ENCODE measurements at places on chromosomes 2 and 18. TPM values are rescaled to one million over a fixed set of nuclear protein-coding genes. Genes with fewer than 3 reads are reported as not detected.
A peak's percentile ranks its signal among the peaks of the same experiment; 100 is the strongest.

CTAGE1 gene
- not detected for total RNA-seq

DNA sequence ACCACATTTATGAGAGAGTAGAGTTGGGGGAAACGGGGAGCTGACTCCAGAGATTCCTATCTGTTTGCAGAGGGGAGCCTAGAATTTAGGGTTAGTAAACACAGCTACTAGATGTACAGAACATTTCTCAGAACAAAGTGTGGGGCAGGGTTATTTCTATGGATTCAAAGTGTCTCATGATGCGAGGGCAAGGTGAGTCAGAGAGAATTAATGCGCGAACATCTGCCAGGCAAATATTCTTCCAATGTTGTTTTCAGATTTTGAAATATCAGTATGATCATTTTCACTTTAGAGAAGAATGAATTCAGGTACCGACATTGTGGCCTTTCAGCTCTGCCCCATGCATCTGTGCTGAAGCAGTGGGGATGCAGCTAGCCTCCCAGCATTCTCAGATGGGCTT, 2.0 kb upstream of the DSEL start:
- DNase-seq: no peak

POU3F3 gene
- total RNA-seq: not detected

GRCh38 chr2:40034198-40034597, 255.1 kb upstream of the THUMPD2 start:
- no peak for DNase-seq

DLGAP1 gene
- 0.98 TPM for total RNA-seq

PLEKHA3 gene
- total RNA-seq: 34.1 TPM

GCKR gene
- total RNA-seq: 0.71 TPM

DNA sequence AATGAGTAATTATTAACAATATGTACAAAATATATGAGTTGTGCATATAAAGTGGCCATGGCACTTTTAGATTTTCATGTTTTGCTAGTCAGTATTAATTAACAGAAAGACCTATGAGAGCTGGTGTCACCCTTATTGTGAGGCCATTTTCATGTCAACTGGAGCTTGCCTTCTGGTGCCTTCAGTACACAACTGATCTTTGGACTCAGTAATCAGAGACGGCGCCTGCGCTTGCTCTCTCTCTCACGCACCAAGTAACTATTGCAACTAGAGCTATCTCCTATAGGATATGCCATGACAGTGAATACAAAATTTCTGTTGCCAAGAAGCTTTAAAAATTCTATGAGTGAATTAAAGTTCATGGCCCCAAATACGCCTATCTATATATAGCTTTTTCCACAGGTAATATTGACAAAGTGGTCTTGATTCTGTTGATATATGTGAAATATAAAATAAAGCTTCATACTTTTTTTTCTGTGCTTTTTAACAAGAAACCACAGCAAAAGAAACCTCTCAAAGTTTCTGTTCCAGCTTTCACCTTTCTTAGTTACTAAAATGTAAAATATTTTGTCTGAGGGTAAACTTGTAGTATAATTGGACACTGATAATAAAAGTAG, 2.9 kb downstream of the SERTAD2 start:
- DNase-seq: no peak

DNA sequence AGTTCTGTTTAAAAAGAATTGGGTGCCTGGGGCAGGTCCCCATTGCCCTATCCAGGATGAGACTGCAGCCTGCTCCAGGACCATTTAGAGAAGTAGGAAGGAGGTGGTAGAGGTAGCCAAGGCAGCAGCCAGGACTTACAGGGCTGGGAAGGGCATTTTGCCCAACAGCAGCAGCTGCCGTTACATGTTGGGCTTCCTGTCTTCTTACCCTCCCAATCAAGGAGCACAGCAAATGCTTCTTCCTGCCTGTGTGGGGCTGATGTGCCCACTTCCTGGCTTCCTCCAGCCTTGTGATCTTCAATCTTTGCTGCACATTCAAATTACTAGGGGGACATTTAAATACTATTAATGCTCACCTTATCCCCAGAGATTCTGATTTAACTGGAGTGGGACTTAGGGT, 112.0 kb downstream of the QPCT start:
- DNase-seq: no peak

TTN gene
- total RNA-seq: 16.3 TPM

DNA sequence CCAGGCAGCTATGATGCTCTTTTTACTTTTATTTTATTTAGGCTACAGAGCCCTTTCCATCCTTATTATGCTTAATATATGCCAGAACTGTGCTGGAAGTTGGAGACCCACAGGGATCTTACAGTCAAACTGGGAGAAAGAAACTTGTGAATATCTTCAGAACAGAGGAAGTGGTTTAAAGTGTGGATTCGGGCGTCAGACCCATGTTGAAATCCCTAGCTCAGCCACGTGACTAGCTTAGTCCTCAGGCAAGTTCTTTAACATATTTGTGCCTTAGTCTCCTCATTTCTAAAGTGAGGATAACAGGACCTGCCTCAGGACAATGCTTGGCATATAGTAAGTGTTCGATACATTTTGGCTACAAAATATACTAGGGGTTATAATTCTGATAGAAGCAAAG, 59.1 kb downstream of the MAP3K20 start:
- DNase-seq: no peak

MTLN gene
- total RNA-seq: 31.9 TPM

METTL8 gene
- 23.8 TPM for total RNA-seq

- no peak for DNase-seq
These were observed 44.1 kb downstream of the TMEM163 start for GRCh38 chr2:134674687-134675086.

VSNL1 gene
- 0.67 TPM for total RNA-seq

DNA sequence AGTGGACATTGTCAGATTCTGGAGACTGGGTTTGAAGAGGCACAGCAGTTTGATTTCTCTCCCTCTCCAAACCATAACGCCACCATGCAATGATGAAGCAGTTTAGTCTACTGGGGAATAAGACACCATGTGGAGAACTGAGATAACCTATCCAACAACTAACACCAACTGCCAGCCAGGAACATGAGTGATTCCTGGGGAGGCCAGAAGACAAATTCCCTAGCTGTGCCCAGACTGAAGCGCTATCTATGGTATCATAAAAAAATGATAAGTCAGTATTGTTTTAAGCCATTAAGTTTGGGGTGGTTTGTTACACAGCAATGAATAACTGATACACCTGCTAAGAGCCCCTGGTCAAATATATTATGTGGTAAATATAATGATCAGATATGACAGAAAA, 129.3 kb downstream of the EXOC6B start:
- no peak for DNase-seq

DNA sequence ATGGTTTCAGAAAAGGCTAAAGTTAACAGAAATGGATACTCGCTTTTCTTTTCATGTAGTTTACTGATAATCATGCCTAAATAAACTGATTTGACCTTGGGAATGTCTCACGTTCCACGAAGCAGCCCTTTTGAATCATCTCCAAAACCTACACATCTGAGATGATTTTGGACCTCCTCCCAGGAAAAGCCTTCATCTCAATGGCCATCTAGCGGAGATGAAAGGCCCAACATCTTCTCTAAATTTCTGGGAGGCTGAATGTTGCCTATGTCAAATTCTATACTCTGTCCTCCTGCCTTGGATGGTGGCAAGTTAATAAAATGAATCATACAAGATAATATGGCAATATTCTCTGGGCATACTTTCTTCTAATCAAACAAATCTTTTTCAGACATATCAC, 448.5 kb downstream of the ZEB2 start:
- DNase-seq: no peak

DNA sequence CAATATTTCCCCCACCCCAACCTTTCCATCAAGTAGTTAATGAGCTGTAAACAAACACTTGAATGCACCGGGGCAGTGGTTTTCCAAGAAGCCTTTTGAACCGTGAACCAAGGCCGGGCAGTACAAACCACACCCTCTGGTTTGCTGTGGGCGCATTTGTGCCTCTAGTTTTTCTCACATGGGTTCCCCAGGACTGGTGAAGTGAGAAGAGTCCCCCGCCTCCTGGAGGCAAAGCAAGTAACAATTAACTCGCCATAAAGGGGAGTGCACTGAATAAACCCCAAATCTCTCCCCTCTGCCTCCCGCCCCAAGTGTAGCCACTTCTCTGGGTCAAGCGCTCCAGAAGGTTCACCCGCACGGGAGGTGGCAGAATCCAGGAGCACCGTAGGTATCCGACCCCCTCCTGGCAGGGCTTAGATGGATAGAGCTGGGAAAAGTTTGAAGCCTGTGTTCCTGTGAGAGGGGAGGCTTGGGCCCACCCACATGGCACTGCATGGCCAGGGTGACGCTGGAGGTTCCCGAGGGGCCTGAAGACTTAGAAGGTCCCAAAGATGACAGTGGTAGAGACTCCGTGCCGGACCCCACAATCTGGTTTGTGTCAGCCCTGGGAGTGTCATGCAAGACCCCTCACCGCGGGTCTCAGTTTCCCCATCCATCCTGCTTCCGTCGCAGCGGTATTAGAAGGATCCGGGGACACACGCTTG, 182.2 kb downstream of the SMAD2 start:
- DNase-seq: no peak

DNA sequence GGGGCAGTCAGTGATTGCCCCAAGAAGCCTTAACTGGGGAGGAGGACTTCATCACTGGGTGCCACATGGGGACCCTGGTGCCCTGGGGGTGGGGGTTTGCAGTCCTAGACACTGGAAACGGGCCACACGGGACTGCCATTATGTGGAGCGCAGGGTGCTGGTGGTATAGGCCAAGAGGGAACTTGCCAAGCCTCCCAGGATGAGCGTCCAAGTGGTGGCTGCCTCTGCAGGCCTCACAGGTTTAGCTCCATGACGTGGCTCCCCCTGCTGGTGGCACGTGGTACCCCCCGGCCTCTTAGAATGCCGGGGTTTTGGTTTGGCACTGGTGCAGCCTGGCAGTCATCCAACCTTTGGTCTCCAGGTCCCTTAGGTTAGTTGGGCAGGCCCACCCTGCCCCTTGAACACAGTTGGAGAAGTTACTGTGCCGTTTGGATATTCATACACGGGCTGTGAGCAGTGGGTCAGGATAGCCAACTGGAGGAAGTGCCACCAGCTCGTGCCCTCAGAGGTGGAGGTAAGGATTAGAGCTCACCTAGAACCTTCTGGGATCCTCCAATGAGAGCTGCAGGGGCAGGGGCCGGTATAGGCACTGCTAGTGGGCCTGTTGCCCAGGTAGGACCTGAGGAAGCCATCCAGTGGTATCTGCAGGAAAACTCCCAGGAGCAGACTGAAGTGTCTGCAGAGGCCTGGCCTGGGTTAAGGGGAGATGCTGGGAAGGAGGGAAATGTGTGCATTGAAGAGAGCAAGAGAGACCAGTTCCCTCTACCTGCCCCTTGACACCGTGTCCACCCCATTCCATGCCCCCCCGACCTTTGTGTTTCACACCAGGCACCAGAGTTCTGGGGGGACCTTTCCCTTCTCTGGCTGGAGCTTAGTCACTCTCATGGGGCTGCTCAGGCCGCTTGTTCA, 5.7 kb downstream of the PTMA start:
- DNase-seq: peak; percentile 94

FABP1 gene
- not detected for total RNA-seq

ERBB4 gene
- total RNA-seq: 19.7 TPM

GRCh38 chr2:95007822-95008221, 17.7 kb upstream of the MAL start:
- DNase-seq: no peak

LIMS1 gene
- total RNA-seq: 50.2 TPM

DNA sequence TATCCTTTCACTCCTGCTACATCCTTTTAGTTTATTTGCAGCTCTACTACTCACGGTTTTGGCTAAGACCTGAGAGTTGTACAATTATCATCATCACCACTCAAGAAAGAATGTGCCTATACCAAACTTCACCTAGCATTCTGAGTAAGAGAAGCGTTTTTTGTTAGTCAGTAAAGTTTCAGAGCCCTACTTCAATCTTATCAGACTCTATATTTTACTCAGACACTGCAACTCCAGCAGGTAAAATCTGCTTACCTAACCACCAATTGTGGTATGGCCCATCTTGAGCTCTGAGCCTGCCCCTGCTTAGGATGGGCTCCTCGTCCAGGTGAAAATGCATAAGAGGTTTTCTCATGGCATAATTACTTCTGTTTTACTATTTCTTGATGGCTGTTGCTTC, 37.1 kb downstream of the ICOS start:
- no peak for DNase-seq

DNA sequence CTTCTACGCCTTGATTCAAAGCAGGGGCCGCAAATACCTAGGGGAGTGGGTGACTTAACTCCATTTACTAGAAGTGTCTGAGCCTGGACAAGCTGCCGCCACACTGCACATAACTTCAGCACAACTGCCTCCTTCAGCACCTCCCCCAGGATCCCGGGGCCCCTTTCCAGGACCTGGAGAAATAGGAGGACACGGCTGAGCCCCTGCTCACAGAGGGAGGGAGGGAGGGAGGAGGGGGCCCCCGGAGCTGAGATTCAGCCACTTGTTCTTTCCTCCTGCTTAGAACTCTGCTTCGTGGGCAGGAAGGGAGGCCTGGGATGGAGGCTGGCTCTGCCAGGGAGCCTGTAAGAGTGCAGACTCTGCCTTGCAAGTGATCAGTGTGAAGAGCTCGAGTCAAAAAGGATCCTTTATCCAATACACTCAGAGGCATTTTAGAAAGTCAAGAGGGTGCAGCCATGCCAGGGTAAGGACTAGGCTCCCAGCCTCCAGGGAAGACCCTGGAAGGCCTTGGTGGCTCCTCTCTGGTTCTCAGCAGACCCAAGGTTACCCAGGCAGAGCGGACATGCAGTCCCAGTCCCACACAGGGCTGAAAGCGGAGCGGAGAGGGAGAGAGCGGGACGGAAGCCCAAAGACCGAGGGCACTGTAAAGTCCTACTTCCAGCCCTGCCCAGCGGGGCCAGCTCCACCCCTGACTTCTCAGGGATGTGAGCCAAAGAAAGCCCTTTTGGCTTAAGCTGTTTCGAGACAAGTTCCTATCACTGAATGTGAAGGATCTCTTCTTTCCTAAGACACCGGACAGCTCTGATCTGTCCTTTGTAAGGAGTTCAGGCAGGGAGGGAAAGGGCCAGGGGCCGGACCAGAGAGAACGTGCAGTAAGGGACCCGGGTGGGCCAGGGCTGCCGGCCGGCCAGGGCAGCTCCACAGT, 8.6 kb upstream of the ARMC9 start:
- no peak for DNase-seq

DNA sequence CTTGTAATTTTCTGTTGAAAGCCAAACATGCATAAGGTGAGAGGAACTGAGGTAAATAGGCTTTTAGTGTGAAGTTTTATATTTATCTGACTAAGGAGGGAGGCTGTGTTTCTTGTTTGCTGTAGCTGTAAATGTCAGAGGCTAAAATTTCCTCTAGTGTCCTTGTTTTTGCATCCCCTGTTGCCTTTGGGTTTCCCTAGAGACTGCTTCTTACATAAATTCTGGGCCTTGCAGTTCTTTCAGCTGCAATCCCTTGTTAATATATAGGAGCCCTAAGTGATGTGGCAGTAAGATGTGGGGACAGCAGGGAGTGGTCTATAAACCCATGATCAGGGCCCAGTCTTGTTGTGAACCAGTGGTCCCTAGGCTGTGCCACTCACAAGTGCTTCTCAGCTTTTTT, 7.5 kb upstream of the IMP4 start:
- no peak for DNase-seq

RNF125 gene
- total RNA-seq: 8.5 TPM

DNA sequence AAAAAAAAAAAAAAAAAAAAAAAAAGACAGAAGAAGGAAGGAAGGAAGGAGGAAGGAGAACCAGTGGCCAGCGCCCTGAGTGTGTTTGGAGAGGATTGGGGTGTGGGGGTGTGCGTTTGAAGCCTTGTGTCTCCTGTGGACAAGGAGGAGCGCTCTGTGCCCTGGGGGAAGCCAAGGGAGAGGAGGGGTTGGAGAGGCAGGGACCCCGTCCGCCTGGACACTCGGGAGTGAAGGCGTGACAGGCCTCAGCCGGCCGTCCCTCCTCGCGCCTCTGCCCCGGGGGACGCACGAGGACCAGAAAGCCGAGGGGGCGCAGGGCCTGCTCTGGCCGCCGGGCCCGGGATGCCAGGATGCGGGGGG, 44.9 kb downstream of the SERTAD2 start:
- DNase-seq: no peak

- no peak for DNase-seq
These were observed 165.6 kb upstream of the NABP1 start for GRCh38 chr2:191512216-191512835.
